ENCODE measurements at places on chromosomes 6 and 20.
A peak's percentile ranks its signal among the peaks of the same experiment; 100 is the strongest.

DNA sequence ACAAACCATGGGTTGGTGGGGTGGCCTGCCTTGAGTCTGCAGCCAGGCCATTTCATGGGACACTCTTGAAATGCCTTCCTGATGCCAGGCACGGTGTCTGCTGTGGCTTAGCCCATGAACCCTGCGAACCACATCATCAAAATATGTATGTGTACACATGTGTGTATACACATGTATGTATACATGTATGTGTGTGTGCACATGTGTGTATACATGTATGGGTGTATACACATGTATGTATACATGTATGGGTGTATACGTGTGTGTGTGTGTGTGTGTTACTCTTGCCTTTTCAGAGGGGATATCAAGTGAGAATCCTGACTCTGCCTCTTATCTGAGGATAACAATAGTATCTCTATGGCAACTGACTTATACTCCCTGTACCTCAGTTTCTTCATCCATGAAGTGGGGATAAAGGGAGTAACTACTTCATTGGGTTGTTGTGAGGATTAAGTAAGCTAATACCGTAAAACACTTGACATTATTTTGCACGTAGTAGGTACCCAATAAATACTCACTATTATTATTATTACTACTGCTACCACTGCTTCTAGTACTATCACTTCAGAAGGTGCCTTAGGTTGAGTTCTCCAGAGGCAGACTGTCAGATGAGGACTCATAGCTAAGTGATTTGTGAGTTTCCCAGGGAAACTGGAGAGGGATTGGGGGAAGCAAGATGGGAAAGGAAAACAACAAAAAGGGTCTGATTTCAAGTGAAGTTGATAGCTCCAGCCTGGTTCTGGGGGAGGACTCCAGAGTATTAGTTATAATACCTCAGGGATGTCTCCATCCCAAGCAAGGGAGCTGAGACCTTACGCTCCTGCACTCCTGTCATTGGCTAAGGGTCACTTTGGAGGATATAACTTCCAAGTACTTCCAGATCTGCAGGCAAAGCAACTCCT is 110.5 kb downstream of the VEGFA start:
- DNase-seq, result no peak

DNA sequence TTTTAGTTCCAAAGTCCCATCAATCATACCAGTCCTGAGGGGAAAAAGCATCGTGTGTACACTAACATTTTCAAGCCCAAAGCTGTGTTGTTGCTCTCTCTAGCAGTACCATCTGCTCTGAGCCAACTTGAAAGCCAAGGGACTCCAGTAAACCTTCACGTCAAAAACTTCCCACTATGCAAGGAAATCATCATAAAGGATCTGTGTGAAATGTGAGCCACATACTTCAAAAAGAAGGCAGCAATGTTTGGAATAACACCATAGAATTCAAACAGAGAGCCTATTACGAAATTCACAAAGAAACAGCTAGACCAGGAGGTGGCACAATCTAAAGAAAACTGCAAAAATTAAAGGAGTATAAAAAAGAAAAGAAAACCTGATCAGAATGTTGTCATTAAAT is 399.8 kb upstream of the EPHA7 start:
- no peak for DNase-seq

DNA sequence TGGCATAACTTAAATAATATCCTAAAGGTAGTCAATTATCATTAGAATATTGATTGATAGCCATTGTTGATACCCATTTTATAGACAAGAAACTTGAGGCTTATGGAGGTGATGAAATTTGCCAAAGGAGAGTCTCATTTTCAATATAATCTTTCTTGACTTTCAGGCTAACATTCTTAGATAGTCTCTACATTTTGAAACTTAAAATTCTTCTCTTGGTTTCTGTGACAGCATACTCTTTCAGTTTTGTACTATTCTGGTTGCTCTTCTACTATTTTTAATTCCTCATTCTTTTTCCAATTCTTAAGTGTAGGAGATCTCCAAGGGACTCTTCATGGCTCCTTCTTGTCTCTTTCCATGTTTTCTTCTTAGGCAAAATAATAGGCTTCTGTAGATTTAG is 3.7 kb upstream of the SH3BGRL2 start:
- DNase-seq, result no peak

- peak; percentile 9 for DNase-seq
These were observed 76.6 kb upstream of the HSF2 start for GRCh38 chr6:122322824-122323223.

DNA sequence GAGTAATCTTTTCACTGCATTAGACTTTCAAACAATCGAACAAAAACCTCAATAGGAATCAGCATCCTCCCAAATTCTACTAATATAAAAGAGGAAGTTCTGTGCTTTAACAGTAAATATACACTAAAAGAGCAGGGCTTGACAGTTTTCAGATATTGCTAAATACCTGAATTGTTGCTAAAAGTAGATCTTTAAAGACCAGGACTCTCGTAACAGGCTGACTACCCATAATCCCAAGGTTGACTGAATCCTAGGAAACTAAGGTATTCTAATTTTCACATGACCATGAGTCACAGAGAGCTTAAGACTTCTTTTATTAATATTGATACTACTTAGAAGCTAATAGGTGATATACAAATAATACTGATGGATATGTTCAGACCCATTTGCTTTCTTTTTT is 10.1 kb downstream of the CD164 start:
- DNase-seq, result peak; percentile 49

- DNase-seq, result peak; percentile 40
These were observed 5.6 kb upstream of the VNN2 start for GRCh38 chr6:132763269-132763668.

DNA sequence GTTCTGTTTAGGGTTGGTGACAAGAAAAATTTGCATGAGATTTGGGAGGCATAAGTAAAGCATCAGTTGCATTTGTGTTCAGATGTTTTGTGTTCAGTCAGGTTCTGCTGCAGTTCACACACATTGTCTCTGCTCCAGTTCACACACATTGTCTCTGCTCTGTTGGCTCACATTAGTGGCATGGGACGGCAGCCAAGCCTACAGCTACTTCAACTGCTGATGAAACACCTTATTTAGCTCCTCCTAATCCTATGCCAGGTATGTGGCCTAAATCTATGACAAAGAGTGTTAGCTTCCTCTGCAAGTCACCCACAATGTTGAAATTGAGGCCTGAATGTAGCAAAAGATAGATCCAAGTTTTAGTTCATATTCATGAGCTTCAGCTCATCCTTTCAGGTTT is 278.1 kb upstream of the SYNCRIP start:
- peak; percentile 39 for DNase-seq

- no peak for DNase-seq
These were observed 494.6 kb downstream of the RFPL4B start for GRCh38 chr6:112841553-112842329.

DNA sequence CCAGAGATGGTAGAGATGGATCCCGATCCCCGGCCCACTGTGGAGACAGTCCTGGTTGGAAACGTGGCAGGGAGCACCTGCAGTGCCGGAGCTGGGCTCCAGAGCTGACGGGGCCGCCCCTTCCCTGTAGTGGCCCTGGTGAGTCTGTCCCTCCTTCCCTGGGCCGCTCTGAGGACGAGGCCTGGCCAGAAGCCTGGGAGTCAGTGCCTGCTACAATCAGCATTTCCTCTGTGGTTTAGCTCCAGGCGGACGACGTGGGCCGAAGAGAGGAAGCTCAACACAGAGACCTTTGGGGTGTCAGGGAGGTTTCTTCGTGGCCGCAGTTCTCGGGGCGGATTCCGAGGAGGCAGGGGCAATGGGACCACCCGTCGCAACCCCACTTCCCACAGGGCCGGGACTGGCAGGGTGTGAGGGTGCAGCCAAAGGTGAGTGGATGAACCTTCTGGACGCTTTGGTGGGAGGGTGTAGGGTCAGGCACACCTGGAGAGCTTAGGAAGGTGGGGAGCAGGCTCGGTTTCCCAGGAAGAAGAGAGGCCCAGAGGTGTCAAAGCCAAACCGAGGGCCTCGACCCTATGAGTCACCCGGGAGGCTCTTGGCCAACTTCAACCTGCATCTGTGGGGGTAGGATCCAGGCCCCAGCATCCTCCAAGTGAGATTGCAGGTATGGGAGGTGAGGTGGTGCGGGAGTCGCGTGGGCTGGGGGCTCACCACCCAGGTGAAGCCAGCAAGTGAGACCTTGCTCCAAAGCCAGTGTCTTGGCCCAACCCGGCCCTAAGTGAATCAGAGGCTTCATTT is 9.9 kb downstream of the PSMA7 start:
- no peak for DNase-seq

- DNase-seq, result no peak
These were observed 10.6 kb upstream of the EFHC1 start for GRCh38 chr6:52409499-52409898.

DNA sequence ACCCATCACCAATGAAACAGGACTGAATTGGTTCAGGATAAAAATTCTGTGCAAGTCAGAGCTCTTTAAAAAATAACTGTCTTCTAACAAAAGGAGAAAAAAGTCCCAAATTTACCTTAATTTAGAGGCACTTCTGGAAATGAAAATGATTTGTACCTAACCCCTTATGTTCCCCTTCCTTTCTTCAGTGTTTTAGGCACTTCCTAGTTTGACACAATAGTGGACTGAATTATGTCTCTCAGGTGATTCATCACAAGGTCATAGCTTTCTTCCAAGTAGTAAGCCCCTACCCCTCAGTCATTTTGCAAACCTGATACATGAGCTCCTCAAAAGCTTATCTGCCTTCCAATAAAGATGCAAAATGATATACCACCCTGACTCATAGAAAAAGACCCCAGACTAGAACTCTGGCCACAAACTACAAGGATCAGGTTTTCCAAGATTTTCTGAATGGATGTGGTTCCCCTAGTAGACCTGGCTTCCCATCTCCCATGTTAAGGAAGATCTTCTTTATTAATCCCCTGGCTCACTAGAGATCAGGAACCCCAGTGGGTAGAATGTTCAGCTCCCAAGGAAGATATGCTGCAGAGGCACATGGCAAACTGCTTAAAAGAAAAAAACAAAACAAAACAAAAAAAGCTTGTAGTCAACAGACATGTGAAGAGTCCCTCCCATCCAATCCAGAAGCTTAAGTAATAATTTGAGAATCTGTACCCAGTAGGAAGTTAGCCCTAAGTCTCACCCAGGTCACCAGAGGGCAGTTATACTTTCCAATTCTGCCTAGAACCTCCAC is 3.6 kb downstream of the PPP1R10 start:
- DNase-seq, result peak; percentile 72

GRCh38 chr6:7865781-7866180 is 44.8 kb downstream of the TXNDC5 start:
- DNase-seq, result no peak

DNA sequence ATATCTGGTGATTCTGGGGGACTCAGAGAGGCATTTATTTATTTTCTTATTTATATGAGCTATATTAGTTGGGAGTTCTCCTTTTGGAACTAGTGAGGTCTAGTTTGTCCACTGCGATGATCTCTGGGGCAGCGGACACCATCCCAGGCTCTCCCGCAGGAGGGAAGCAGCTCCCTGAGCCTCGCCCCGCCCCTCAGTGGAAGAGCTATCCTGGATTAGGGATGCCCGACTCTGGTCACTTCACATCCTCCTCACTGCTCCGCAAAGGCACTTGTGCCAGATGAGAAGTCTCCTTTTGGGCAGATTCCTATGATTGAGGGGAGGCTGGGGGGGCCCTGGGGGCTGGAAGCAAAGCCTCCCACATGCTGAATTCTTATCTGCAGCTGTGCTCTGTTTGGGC is 3.6 kb upstream of the MAS1 start:
- no peak for DNase-seq

DNA sequence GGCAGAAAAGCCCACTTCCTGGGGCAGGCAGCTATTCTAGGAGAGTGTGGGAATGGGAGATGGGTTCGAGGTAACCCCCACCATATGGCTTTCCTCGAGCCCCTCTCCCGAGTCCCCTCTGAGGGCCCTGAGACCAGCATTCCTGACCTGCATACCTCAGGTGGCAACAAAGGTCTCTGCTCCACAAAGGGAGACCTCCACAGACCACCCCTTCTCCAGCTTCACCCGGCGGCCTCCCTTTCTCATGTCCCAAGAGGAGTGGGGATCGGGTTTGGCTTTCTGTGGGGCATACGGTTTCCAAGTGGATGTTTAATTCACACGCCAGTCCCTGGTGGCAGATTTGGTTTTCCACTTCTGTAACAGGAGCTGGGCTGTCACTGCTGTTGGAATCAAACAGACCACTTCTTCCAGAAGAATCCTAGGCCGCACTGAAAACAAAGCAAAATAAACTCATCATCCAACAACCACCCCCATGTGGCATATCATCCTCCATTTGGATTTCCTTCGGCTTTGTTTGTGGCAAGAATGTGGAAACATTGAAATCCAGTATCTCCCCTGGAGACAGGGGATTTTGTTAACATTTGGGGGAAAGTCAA is 83.2 kb downstream of the DLL1 start:
- DNase-seq, result no peak

Data from kidney tubule cell (primary cell).